ENCODE measurements at places on chromosomes 12 and 14.

DNA sequence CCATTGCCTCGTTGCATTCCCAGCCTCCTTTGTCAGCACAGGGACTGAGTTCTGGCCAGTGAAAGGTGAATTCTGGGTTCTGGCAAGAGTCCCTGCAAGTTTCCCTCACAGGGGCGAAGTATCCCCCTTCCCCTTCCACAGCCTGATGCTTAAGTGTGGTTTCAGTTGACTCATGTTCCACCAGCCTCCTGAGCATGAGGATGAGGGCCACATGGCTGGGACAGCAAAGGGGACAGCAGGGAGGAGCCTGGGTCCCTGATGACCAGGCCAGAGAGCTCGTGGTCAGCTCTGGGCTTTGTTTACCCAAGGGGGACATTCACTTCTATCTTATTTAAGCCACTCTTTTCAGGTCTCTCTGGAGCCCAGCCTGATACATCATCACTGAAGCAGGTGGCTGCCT is 36.5 kb downstream of the CACNA2D4 start:
- DNase-seq = no peak

GRCh38 chr12:32515137-32515873 is 115.9 kb downstream of the FGD4 start:
- DNase-seq = no peak

- DNase-seq = no peak
These were observed 261.5 kb downstream of the SOX5 start for GRCh38 chr12:23687947-23688346.

GRCh38 chr14:99755629-99756603 is 37.3 kb upstream of the EML1 start:
- no peak for DNase-seq

DNA sequence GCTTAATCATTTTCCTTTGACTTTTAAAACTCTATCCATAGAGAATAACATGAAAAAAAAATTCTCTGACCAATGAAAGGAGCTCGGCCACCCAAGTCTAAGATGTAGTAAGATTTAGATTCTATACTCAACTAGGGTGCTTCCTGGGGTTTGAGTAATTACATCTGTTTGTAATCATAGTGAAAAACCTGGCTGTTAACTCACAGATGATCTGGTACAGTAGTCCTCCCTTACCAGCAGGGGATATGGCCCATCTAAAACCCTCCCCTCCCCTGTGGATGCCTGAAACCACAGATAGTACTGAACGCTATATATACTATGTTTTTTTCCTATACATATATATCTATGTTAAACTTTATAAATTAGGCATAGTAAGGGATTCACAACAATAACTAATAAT is 89.2 kb downstream of the DAAM1 start:
- DNase-seq = no peak

GRCh38 chr12:57892232-57892972 is 45.9 kb upstream of the CTDSP2 start:
- DNase-seq = no peak

Measured in NCI-H446 (cell line).